Adrenal gland (tissue), 19 donors: ENCODE measurements at places on chromosomes 13 and 19. TPM values are rescaled to one million over a fixed set of nuclear protein-coding genes. Genes with fewer than 3 reads are reported as not detected.

GRCh38 chr13:30565658-30566057 is 52.1 kb upstream of the USPL1 start:
- no peak for DNase-seq

DNA sequence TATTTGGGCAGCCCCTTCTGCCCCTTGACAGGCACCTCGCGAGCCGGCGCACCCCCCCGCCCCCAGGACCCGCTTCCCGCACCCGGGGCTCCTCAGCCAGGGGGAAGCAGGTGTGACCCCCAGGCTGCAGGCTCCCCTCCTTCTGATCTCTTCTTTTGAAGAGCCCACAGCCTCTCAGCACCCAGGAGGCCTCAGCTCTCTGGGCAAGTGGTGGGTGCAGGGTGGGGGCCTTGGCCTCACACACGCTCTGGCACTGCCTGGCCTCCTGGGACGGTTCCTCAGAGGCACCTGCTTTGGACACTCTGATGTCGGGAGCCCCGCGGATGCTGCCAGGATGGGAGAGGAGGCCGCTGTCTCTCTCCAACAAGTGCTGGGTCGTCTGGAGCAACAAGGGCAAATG is 1.5 kb upstream of the C13orf46 start:
- no peak for DNase-seq

DNA sequence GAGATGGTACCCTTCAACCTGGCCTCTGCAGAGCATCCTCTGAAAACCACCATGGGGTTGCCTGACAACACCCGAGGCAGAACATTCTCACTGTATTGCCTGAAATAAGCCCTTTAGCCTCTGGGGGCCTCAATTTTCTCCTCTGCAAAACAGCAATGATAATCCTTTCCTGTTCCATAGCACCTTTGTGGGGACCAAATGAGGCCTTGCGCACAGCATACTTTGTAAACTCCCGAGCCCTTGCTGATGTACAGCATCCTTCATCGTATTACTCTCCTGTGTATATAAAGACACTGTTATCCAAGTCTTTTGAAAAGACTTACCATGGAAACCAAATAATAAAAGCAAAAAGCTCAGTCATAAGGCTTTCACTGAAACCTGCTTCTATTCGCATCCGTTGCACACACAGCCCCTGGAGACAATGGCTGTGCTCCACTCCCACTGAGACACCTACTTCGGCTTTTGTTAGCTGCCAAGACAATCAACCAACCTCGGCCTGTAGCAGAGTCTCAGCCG is 276.0 kb downstream of the FOXO1 start:
- no peak for DNase-seq

The PCDH17 gene
- 6.2 TPM for total RNA-seq

GRCh38 chr13:110017379-110017778 is 231.0 kb upstream of the IRS2 start:
- DNase-seq: no peak

- DNase-seq: no peak
These were observed 4.5 kb downstream of the SPART start for GRCh38 chr13:36341718-36342117.

DNA sequence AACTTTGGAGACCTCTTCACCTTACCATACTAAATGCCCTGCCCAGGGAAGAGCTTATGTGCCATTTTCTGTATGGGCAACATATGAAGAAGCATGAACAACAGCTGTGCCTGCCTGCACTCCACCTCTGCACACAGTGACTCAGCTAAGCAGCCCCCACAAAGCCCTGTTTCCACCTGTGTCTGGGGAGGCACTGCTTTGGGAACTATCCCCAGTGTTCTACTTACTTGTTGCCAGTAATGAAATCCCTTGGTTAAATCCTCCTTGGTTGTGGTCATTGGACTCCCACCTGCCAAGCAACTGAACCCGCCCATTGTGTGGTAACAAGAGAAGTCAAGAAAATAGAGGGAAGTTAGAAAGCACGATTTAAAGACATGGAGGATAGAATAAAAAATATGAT is 84.6 kb downstream of the NALCN start:
- DNase-seq: no peak

The ZNF888 gene
- 5.4 TPM for total RNA-seq

The PRR22 gene
- 1.2 TPM for total RNA-seq

DNA sequence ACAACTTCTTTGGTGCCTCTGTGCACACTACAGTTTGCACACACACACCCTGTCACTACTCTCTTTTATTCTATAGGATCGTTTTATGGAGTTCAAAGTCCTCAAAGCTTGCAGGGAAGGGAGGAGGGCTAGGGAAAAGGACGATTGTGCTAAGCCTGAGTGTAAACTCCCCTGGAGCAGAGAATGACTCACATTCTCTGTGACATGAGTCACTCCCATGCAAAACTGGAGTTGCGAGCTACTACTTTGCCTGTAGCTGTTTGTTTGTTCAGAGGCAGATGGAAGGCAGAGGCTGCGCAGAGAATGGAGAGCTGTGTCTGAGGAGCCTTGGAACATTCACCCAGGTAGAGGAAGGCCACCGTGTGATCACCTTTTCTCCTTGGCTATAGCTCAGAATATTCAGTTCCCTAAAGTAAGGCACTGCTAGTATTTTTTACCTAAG is 80.5 kb upstream of the MBNL2 start:
- peak; percentile 75 for DNase-seq

GRCh38 chr19:41545547-41545946 is 30.4 kb upstream of the CEACAM21 start:
- DNase-seq: no peak

The CEACAM21 gene
- total RNA-seq: 4.7 TPM

DNA sequence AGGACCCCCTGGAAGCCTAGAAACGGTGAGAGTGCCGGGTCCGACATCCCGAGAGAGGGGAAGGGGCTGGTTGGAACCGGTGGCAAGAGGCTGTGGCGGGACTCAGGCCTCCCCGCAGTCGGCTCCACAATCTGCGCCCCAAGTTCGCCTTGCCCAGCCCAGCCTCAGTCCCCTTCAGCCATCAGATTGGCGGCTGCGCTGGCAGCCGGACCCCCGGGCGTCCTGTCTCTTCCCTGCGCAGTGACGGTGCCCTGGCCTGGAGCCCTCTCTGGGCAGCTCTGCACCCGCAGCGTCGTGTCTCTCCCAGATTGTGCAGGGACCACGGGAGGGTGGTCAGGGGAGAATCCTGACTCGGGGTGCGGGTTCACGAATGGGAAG is 315 bp downstream of the ZNF492 start:
- DNase-seq: no peak

The LRRC4B gene
- 8.8 TPM for total RNA-seq

GRCh38 chr13:111625526-111626315 is 305.3 kb downstream of the TEX29 start:
- DNase-seq: no peak

The ZNF441 gene
- total RNA-seq: 7.7 TPM
